ENCODE measurements at places on chromosomes 1 and 21.

DNA sequence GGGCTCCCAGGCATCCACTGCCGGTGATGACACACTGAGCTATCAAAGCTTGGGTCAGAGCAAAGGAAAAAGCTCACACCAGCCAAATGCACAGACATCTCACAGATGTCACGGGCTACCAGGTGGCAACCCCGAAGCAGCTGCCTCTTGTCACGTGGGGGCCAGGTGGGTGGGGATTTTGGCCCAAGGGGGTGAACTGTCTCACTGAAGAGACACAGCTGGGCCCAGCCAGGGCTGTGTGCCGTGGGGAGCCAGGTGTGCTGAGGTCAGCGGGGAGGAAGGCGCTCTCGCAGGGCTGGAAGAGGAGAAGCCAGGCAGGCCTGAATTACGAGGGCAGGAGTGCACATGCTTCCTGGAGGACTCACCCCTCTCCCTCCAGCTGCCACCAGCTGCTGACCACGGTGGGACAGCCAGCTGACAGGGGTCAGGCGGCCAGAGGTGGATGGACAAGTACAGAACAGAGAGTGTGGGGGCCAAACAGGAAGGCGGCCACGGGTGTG is 32.4 kb downstream of the KCNN3 start:
- DNase-seq: no peak

GRCh38 chr1:78843111-78843510 is 163.4 kb downstream of the ADGRL4 start:
- no peak for DNase-seq

DNA sequence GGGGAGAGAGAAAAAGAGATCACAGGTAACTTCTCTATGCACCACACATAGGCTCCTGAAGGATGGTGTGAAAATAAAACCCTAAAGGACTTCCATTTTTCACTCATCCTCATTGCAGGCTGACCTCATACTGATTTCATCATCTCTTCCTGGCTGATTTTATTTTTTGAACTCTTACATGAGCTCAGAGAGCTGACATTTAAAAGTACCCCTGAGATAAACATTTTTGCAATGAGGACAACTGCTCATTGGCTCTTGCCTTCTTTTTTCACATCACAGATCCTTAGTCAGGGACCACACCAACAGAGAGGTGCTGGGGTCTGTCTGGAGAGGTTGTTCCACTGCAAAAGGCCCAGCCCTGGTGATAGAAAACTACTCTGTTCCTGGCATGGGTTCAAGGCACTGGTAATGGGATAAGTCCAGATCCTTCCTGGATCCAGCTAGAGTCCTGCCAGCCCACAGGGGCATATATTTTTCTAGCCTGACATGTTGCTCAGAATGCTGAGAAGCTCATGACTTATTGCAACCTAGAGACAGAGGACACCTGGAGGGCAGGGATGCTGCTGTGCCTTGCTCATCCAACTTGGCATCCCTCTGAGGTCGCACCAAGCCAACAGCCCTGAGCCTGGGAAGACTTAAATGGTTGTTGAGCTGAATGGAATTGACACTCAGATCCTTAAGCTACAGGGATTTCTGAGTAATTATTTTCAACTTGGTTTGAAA is 360.0 kb downstream of the HHAT start:
- no peak for DNase-seq

GRCh38 chr1:165162671-165163241 is 193.8 kb downstream of the LMX1A start:
- no peak for DNase-seq

All from T-helper 17 cell (primary cell).